ENCODE measurements at places on chromosomes 7 and 10.

- no peak for DNase-seq
Observed at GRCh38 chr7:22932896-22933295, 81.0 kb downstream of the HYCC1 start.

- no peak for DNase-seq
Observed at GRCh38 chr7:98375664-98376063, 25.2 kb downstream of the BAIAP2L1 start.

GRCh38 chr10:26721561-26721960, 24.1 kb downstream of the PDSS1 start:
- DNase-seq, result no peak

DNA sequence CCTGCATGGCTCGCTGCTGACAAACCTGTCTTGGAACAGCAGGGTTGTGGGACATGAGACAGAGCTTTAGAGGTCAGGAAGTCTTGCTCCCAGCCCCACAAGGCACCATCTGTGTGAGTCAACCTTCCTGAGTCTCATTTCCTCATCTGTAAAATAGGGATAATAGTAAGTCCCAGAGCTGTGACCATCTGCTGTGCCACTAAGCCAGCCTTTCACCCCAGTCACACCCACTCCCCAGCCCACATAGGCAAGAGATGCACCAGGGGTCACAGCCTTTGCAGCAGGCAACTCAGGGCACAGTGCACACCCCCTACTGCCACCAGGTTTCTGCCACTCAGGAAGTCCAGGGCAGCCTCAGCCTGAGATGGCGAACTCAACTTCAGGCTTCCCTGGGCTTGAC, 29.4 kb upstream of the CDH23 start:
- DNase-seq, result no peak

- DNase-seq, result no peak
Observed at GRCh38 chr10:73494877-73495225, 973 bp downstream of the PPP3CB start.

DNA sequence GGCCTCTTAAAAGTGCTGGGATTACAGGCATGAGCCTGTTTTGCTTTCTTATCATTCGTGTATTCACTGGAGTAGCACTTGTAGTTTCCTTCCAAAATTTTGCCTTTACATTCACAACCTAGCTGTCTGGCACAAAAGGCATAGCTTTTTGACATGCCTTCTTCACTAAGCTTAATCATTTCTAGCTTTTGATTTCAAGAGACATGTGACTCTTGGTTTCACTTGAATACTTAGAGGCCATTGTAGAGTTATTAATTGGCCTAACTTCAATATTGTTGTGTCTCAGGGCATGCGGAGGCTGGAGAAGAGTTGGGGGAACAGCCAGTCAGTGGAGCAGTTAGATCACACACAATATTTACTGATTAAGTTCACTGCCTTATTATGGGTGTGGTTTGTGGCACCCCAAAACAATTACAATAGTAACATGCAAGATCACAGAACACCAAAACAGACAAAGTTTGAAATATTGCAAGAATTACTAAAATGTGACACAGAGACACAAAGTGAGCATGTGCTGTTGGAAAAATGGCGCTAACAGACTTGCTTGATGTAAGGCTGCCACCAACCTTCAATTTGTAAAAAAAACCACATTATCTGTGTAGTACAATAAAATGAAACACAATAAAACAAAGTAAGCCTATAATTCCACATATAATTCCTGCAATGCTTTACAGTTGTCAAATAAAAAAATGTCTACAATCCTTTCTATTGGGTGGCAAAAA, 43.1 kb downstream of the BRAF start:
- DNase-seq, result no peak

- no peak for DNase-seq
Observed at GRCh38 chr10:132588301-132589013, 50.9 kb downstream of the INPP5A start.

DNA sequence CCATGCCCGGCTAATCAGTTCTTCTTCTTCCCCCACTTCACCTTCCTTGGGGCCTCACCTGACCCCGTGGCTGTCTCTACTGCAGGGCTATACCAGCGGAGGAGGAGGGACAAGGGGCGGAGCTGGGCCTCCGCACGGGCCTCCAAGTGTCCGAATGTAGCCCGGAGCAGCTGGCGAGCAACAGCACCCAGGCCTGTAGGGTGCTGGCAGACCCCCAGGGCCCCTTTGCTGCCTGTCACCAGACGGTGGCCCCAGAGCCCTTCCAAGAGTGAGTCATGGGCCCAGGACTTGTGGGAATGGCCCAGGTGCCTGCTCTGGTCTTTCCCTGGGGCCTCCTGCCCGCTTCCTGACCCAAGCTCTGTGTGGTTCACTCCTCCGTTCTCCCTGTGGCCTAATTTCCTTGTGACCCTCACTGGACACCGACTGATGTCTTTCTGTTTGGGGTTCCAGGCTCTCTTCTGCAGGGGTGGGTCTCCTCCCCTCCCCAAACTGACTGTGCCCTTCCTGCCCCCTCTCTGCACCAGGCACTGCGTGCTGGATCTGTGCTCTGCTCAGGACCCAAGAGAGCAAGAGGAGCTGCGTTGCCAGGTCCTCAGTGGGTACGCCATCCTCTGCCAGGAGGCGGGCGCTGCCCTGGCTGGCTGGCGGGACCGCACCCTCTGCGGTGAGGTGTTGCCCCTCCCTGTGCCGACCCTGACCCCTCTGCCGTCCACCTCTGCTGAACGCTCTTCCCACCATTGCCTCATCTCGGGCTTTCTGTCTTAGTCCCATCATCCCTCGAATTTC, 35.2 kb downstream of the EPHB4 start:
- DNase-seq, result no peak

GRCh38 chr7:50954716-50955115, 172.0 kb upstream of the GRB10 start:
- no peak for DNase-seq

GRCh38 chr7:81280531-81280930, 361.7 kb upstream of the SEMA3C start:
- DNase-seq, result no peak

GRCh38 chr10:80137031-80137862, 4.7 kb downstream of the PLAC9 start:
- no peak for DNase-seq

- no peak for DNase-seq
Observed at GRCh38 chr7:157445246-157445955, 108.6 kb downstream of the DNAJB6 start.

- no peak for DNase-seq
Observed at GRCh38 chr10:120593693-120594092, 136.7 kb downstream of the PLPP4 start.

- DNase-seq, result no peak
Observed at GRCh38 chr10:48490946-48491345, 113.9 kb downstream of the ARHGAP22 start.

- DNase-seq, result no peak
Observed at GRCh38 chr7:3399858-3400257, 98.8 kb downstream of the SDK1 start.

- no peak for DNase-seq
Observed at GRCh38 chr10:18179891-18180290, 39.7 kb downstream of the CACNB2 start.

DNA sequence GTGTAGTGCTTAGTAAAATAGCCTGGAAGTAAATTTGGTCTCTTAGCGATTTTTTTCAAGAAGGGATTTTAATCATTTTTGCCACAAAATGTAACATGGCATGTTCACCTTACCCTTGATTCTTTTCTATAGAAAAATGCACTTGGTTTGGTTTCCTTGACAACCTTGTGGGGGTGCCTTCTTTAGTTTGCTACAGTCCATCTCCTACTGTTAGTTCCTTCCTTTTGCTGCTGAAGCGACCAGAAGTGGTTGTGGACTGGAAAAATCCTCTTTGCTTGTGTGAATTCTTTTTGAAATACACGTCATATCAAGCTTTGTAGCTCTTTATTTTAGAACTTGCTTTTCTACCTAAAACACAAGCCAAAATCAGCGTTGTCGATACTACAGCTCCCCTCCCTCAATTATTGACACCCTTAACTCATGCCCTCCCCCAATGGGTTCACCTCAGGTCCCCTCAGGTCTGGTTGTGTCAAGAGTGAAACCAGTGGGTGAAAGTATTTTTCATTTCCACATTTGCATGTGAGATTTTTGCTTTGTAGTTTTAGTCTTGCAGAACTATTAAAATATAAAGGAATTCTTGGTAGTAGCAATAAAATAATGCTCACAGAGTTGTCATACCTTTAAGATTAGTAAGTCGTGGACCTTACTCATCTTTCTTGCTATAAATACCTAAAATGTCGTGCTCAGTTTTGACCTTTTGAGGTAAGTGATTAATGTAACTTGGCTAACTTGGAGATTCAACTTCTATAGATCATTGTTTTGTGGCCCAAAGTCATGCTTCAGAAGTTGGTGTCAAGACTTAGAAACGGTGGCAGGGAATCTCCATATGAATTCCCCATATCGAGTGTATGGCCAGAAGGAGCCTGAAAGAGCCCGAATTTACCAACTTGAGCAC, 1.5 kb downstream of the ACTR3B start:
- no peak for DNase-seq

DNA sequence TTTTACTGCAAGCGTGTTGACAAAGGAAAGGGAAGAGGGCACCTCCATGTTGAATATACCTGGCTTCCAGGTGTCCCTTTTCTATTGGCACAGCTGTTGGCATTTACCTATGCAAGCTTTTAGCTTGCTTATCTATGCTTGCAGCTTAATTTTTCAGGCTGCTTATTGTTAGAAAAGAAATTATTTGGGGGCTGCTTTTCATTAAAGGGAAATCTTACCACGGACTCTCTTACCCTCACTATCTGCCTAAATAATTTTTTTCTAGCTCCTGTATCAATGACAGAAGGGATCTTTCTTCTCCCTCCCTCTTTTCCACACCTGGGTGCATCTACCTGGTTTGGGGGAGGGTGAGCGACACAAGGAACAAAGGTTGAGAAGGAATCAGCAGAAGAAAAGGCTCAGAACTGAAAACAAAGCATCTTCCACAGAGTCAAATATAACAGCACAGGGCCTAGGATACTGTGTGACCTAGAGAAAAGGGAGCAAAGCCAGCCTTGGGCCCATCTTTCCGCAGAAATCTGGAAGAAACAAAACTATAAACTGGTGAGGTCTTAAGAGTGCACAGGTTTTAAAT, 15.2 kb upstream of the GJC3 start:
- no peak for DNase-seq

DNA sequence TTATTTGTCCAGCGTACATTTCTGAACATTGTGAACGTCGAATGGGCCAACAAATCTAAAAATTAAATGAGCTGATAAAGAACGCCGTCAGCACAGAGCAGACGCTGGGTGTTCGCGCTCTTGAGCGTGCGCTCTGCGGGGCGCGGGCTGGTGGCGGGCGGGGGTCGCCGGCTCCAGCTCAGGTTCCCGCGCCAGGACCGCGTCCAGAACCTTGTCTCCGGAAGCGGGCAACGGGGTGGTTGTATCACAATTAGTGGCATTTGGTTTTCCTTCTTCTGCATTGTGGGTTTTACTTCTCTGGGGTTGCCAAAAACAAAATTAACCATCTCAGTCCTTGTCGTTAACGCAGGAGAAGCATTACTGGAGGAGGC, 2.4 kb downstream of the CYP2E1 start:
- DNase-seq, result no peak

- no peak for DNase-seq
Observed at GRCh38 chr7:115410972-115411686, 489.2 kb downstream of the MDFIC start.

DNA sequence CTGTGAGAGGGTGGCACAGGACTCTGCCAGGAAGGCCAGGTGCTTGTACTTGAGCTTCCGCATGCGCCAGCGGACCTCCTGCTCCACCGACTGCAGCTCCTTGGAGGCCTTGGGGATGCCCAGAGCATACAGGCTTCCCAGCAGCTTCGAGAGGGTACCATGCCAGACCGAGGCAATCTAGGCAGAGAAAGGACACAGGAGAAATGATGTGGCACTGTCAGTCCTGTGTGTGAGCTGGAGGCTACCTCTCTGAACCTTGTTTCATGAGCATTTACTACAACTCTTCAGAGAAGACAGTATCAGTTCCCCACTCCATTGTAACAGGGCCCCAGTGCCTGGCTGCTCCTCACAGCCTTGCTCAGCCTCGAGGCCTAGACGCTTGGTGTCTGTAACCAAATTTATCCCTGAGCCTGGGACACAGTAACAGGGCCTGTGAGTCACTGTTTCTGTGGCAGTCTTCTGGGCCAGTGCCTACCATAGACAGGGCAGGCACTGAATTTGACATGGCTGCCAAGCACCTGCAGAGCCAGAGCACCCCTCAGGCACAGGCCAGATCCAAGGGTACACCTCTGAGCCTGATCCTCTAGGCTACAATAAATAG, 5.8 kb downstream of the TBRG4 start:
- DNase-seq, result no peak

DNA sequence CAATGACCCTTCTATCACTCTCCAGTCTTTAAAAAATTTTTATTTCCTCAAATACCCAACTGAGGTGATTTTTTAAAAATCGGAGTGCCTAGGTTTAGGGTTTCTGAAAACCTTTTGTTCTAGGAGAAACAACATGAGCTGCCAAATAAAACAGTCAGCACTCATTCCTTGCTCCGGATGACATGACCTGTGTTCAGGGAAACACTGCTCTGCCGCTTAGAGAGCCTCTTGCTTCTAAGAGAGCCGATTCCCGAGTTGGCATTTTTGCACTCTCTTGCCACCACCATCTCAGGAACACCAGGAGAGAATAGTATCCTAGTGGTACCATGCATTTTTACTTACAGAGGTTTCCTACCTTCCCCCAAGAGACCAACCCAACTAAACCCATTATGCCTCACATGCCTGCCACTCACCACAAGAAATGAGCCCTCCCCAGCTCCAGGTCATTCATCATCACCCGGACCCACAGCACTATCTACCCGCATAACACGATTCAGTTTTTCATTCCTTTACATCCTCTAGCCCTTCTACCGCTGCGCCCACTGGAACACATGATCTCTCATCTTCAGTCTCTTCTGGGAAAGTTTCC, 365.4 kb downstream of the THSD7A start:
- no peak for DNase-seq

GRCh38 chr7:121853307-121853706, 19.7 kb upstream of the PTPRZ1 start:
- DNase-seq, result no peak

- no peak for DNase-seq
Observed at GRCh38 chr10:119518936-119519335, 23.6 kb downstream of the RGS10 start.

GRCh38 chr10:54133203-54133602, 667.8 kb downstream of the PCDH15 start:
- DNase-seq, result no peak

- no peak for DNase-seq
Observed at GRCh38 chr10:80321183-80321582, 31.7 kb upstream of the MAT1A start.

DNA sequence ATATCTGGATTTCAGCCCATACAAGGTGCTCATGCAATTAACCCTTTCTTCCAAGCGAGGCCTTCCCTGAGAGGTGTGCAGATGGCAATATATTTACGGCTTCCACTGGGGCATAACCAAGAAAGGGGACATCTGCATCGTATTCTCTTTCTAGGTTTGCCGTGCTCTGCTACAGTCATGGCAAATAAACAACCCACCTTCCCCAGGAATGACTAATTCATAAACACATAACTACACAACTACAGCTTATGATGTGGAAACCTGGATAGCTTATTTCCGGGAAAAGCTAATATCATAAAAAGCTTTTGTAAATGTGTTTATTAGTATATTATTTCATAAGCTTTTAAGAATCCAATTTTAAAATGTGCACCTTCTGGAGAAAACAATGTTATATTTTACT, 120.0 kb downstream of the CAMK1D start:
- peak; percentile 14 for DNase-seq
